Hippocampal formation (tissue), 2 donors: ENCODE measurements at places on chromosomes 2 and 18.

GRCh38 chr18:11369556-11369955, 220.2 kb upstream of the PIEZO2 start:
- no peak for DNase-seq

- no peak for DNase-seq
Measured at GRCh38 chr18:66344227-66344626, 259.7 kb downstream of the CDH19 start.

DNA sequence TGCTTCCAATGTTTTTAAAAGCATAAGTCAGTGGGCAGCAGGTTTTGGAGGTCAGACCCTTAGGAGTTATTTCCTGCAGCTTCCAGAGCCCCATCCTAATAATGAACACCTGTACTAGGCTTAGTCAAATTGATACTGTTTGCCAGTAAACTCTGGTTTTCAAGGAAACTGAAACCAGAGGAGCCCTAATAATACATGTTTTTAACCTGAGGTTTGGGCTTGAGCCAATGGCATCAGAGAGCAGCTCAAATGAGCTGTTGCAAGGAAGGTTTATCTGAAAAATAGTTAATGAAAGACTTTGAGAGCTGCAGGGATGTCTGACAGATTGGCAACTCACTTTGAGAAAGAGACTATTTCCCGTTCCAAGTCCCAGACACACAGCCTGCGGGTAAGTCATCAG, 54.6 kb downstream of the DCC start:
- no peak for DNase-seq

GRCh38 chr2:200447139-200447855, 62.6 kb downstream of the KCTD18 start:
- no peak for DNase-seq

GRCh38 chr2:197149546-197149945, 161.0 kb downstream of the ANKRD44 start:
- DNase-seq = no peak
